ENCODE measurements at places on chromosomes 13 and 19. TPM values are rescaled to one million over a fixed set of nuclear protein-coding genes. Genes with fewer than 3 reads are reported as not detected.

The P2RY11 gene
- 4.1 TPM for total RNA-seq

The CERS4 gene
- 29.3 TPM for total RNA-seq

The FFAR2 gene
- not detected for total RNA-seq

The OLFM2 gene
- total RNA-seq: 1.1 TPM

The PLVAP gene
- total RNA-seq: 5.4 TPM

The C5AR1 gene
- not detected for total RNA-seq

The ERICH4 gene
- not detected for total RNA-seq

The LGALS7 gene
- not detected for total RNA-seq

The ZNF536 gene
- not detected for total RNA-seq

DNA sequence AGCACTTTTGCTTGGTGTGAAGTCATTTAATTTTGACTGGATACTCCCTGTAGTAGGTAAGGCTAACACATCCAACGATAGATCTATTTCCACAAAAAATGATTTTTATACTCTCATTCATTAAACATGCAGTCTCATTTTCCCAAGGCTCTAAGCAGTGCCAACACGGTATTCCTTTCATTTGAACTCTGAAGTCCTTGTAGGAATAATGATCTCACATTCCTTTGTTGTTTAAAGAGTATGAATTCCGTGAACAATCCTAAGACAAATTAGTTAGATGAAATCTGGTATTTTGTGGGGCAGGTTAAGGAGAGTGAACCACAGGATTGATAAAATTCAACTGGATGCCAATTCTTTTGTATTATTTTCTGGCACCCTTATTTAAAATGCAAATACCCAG lies 66.6 kb downstream of the LACC1 start:
- DNase-seq: no peak

- no peak for DNase-seq
These were observed 2638.2 kb downstream of the PCDH9 start for GRCh38 chr13:64591971-64592370.

GRCh38 chr13:24670961-24671381 lies 9.2 kb upstream of the ATP12A start:
- no peak for DNase-seq

DNA sequence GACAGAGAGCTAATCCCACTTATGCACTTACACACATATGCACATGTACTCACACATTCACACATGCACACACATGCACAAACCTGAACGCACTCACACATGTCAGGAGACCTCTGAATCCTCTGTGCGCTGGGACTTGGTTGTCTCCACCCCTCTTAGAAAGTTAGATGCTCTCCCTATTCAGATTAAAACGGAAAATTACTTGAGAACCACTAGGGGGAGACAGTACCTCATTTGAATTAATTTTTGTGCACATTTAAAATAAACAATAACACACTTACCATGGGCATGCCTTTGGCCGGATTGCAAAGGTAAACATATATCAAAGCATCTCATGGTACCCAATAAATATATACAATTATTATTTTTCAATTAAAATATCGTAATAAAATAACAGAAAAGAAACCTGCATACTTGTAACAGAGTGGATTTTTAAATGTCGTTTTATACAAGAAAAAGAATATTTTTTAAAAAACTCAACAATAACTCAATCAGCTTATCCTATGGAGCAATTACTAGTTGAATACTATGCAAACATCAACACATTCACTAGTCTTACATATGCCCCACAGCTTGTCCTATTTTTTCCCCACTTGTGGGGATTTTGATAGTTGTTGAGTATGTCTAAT lies 9.5 kb upstream of the LILRB4 start:
- DNase-seq: no peak

DNA sequence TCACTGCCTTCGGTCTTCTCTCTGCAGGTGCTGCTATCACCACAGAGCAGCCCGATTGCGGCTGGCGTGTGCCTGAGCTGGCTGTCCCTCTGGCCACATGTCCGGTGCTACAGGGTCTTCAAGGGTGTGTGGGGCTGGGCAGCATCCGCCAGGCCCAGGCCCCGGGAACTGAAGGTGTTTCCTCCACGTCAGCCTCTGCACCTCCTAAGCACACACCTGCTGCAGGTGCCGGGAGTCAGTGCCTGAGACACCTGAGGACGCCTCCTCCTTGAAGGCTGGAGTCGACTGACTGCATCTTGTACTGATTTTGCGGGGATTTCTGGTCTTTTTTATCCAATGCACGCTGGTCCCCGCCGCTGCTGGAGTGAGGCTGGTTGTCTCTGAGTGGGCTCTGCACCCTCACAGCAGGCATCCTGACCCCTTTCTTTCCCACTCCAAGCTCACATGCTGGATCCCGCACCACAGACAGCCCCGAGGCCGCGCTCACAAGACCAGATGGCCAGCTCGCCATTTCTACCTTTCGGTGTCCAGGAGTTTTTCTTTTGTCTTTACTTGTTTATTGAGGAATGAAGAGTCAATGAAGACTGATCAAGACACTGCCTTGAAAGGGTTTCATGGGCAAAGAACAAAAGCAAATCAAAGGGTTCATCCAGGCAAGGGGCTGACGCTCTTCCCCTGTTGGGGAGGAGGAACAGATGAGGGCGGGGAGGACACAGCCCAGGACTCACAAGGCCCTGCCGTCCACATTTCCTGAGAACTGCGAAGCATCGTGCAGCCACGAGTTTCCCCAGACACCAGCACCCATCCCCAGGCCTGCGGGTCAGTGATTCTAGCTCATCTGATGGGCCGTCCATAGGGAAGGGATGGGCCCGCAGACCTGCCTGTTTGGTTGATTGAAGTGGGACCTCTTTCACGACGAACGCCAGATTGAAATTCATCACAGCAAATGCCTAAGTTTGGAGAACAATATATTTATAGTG lies 203.8 kb upstream of the SOX1 start:
- no peak for DNase-seq

DNA sequence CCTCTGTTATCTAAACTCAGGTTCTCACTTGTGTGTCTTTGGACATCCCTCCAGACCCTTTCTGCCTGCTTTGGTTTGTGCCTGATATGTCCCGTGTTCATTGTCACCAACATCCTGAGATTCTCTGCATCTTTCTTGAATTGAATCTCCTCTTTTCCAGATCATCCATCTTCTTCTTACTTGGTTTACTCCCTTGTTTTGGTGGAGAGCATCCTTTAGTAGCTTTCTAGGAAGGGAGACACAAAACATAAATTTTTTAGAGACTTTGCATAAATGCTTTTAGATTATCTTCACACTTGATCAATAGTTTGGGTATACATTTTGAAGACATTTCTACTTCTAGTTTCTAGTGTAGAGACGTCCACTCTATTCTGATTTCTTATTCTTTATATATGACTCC lies 61.7 kb downstream of the TDRD12 start:
- no peak for DNase-seq

DNA sequence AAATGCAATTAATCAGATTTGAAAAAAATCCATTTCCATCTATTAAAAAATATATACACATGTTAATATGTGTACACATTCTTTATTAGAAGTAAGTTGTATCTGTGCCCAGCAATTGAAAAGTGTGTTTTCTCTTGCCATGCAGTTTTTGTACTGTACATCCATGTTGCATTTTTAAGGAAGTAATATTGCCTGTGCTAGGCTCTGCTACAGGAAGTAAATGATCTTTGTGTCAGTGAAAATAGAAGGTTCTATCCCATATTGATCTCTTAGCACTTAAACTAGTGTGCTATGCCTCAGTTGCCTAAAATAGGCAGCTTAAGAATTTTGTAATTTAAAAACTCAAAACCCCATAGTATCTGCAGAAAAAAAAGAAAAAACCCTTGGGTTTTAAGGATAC lies 122.5 kb downstream of the CDK8 start:
- DNase-seq: no peak

GRCh38 chr19:55640043-55640576 lies 692 bp upstream of the ZNF580 start:
- DNase-seq: no peak

- DNase-seq: no peak
These were observed 20.5 kb downstream of the HAUS8 start for GRCh38 chr19:17054746-17055145.

Measured in glomerular endothelial cell (primary cell).